Hypothalamus (tissue), 51 donors: ENCODE measurements at places on chromosomes 7 and 10.

DNA sequence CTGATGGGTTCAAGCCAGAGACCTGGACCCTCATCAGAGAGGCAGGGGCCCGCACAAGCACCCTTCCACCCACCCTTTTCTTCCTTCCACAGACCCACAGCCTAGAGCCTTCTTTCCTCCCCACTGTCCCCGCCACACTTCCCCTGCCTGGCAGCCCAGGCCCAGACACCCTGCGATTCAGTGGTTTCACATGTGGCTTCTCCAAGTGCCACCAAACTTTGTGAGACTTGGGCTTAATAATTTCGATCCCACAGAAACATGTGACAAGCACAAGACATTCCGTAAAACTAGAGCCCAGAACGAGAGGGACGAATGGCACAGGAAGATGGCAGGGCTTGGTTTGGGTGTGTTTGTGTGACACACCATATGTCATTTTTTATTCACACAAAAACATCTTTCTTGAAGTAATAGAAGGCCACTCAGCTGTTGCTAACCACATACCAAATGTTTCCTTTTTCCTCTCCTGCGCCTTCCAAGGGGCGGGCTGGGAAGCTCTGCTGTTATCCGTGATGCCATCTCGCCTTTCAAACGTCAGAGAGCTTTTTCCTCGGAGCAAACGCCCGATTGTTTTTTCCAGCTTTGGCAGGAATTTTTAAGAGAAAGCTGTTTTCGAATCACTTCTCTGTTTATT, 162.9 kb downstream of the GRK5 start:
- DNase-seq: no peak

GRCh38 chr7:116786791-116787443, 75.5 kb upstream of the CAPZA2 start:
- DNase-seq: no peak

DNA sequence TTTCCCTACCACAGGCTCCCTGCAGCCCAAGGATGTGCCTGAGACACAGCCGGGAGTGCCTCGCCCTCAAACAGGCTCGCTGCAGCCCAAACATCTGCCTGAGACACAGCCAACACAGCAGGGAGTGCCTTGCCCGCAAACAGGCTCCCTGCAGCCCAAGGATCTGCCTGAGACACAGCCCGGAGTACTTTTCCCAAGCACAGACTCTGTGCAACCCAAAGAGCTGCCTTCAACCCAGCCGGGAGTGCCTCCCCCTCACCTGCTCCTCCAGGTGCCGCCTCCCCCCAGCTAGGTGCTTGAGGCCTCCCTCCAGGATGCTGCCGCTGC, 42.9 kb downstream of the ANTXRL start:
- no peak for DNase-seq

DNA sequence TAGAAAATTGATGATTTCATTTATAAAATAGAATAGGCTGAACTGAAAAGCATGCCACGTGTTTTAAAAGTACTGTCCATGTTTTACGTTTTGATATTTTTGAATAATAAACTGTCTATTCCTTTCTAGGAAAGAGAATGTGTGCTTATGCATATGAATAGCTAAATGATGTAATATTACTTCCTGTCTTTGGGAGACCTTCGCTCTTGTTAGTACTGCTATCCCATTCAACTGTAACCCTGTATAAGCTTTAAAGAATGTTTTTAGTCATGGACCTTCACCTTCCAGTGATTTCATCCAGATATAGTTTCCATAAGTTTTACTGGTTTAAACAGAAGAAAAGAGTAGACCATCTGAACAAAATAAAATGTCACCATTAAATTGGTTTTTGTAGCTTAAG, 274.4 kb upstream of the SEMA3A start:
- DNase-seq: no peak

DNA sequence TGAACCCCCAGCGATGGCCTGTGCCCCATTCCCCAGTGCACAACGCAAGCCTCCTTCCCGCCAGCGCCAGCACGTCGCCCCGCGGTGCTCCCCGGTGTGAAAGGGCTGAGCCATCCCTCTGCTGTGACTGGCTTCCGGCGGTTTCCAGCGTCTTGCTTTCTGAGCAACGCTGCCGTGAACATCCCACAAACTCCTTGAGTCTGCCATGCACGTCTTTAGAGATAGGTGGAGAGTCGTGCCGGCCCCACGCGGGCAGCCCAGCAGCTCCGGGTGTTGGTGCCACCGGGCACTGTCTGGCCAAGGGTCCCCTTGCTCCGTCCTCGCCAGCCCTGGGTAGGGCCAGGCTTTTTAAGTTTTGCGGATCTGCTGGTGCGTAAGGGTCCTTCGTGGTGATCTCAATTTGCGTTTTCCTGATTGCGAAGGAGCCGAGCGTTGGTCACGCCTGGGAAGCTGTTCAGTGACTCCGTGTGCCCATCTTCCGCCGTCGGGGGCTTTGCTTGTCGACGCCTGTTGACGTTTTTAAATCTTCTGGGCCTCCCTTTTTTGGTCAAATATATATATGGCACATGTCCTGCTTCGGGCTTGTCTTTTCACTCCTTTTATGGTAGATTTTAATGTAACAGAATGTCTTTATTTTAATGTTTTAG, 70.6 kb downstream of the FOXL3 start:
- DNase-seq: no peak

- DNase-seq: no peak
Measured at GRCh38 chr10:110387983-110388686, 83.4 kb upstream of the SMNDC1 start.

DNA sequence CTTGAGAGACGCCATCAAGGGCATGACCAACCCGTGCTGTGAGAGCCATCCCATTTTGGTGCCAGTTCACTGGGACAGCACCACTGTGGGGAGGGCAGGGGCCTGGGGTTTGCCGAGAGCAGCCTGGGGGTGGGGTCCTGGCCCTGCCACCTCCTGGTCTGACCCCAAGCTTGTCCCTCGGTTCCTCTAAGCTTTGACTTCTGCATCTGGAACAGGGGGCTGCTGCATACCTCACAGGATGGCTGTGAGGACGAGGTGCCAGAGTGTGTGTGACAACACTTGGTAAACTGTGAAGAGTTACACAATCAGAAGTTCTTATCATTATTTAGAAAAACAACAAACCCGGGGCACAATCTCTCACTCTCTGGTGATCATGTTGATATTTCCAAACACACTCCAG, 89.9 kb downstream of the CRTAC1 start:
- DNase-seq: no peak

GRCh38 chr10:51291961-51292360, 217.7 kb downstream of the PRKG1 start:
- DNase-seq: no peak

DNA sequence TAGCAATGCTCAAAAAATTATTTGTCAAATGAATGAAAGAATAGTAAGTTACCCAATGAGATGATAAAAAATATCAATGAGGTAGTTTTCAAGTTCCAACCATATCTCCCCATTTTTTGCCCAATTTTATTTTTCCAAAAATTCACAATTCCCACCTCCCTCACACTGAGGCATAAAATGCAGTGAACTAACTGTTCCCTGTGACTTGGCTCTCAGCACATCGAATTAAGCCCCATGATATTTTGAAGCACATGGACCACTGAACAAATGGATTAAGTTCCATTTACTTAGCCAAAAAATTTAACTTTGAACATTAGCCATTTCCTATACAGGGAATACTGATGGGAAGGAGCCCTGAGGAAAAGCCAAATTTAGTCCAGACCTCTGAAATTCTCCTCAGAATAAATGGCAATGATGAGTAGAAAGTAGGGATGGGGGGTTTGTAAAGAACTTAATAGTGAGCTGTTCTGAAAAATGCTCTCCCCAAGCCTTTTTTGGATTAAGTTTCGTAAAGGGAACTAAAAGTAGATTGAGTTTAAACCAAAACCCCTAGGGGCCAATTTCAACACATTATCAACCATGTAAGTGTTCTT, 166.3 kb upstream of the GRM3 start:
- no peak for DNase-seq

- no peak for DNase-seq
Measured at GRCh38 chr10:1054684-1055083, 1.5 kb upstream of the WDR37 start.

GRCh38 chr10:99966306-99966705, 43.4 kb downstream of the DNMBP start:
- DNase-seq: no peak

DNA sequence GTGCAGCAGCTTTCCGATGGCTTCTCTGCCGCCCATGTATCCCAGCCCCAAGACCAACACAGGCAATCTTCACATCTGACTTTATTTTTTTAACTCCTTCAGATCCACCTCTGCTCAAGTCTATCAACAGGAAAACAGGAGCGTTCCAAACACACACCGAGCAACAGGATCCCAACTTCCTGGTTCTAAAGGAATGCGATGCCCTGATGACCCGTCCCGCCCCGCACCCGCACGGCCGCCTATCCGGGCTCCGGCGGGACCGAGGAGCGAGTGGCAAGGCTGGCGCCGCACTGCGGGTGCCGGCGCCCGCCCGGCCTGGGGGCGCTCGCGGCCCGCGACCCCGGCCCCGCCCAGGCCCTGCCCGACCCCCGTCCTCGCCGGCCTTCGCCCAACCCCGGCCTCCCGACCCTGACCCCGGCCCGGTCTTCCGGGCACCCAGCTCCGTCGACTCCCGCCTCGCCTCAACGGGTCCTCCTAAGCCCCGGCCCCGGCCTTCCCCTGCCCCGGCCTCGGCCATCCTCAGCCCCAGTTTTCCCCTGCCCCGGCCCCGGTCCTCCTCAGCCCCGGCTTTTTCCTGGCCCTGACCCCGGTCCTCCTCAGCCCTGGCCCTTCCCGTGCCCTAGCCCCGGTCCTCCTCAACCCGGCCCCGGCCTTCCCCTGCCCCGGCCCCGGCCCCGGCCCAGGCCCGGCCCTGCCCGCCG, 730 bp downstream of the LARP4B start:
- DNase-seq: no peak

GRCh38 chr7:131010029-131010716, 276.2 kb upstream of the KLF14 start:
- no peak for DNase-seq

DNA sequence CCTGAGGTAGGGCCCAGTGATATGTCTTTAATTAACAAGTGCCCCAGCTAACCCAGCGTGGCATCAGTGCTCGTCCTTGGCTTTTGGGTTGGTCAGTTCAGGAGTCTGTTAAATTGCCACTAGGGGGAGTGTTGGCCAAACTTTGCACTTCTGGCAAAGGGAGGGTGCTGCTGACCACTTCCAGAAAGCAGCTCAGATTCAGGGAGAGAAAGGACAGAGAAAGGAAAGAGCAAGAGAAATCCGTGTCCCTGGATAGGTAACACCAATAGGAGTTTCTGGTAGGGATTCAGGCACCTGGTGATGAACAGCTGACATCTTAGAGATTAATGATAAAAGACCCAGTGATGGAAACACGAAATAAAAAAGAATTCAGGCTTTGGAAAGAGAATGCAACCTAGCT, 243.1 kb upstream of the AOAH start:
- peak; percentile 47 for DNase-seq

- no peak for DNase-seq
Measured at GRCh38 chr10:69696073-69696731, 66.2 kb downstream of the FAM241B start.

DNA sequence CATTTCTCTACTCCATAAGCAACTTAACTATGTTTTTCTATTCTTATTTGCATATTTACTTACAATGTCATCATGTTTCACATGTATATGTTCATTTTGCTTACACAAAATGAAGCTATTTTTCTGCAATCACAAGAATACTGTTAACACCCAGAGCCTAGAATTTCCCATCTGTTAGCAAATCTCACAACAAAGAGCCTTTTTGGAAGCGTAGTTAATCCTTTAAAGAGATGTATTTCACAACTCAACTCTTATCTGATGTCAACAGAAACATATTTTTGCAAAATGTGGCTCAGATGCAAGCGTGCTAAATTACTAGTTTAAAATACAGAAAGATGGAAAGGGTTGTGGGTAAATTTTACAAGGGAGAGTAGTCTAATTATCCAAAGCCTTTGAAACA, 110.6 kb upstream of the COL1A2 start:
- no peak for DNase-seq

DNA sequence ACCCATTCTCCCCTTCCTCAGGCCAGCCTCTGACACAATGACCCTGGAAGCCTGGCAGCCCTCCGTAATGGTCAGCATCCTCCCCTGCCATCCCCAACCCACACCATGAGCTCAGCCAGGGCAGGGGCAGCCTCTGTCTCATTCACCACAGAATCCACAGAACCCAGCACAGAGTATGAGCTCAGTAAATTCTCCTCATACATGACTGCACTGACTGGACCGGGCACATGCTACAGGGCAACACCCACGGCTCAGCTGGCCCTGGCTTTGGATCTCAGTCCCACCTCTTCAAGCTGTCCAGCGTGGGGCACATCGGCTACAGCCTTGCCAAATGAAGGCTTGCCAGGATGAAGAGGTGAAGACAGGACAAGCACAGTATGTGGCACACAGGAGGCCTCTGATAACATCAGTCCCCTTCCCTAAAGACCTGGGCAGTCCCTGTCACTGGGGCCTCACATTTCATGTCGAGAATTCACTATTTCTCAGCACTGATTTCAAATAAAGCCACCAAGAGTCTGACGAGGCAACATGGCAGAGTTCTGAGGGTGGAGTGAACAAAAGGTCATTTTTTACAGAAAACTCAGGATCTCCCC, 7.9 kb downstream of the GPRIN2 start:
- no peak for DNase-seq

DNA sequence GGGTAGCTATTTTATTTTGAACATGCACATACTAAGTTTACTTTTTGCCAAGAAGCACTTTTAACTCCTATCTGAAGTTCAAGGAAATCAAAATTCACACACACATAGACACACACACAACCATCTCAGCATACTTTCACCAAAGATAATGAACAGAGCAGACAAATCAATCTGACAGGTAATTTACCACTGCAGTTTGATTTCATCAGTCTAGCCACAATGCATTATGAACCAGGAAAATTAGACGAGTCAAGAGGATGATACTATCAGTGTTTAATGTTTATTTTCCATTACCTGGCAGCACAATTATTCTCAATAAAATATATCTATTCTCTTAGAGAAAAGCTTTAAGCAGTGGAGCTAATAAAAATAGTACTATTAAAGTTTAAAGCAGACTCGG, 147.9 kb downstream of the ARHGAP12 start:
- DNase-seq: no peak

DNA sequence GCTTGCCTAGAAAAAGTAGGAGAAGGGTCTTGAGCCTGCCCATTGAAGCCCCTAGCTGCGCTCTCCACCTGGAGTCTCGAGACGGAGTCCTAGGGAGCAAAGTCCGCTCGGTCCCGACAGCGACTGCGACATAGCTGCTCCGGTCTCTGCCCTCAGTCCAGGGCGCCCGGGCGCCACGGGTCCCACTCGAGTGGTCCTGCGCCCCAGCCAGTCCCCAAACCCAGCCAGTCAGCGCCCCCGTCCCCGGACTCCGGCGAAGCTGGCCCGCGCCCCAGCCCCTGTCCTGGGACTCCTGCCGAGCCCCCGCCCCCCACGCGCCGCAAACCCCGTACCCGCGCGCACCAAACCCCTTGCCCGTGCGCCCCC, 490 bp downstream of the TNS3 start:
- no peak for DNase-seq
